KBM-7 (cell line): ENCODE measurements at places on chromosomes 1 and 21.

DNA sequence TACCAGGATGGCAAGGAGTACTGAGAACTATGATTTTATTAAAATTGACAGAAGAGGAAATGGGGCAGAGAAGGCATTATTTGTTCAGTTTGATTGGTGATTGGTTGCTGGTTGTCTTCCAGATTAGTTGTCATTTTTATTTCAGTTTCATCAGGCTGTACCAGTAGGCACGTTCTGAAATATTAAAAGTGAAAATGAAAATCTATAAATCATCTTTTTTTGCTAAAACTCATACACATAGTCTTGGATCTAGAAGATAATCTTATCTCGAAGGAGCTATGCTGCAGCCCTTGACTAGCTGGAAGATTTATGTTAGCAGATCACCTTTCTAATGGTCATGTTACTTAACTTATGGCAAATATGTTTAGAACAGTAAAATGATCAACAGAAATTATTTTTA is 29.0 kb downstream of the NEK7 start:
- no peak for DNase-seq

DNA sequence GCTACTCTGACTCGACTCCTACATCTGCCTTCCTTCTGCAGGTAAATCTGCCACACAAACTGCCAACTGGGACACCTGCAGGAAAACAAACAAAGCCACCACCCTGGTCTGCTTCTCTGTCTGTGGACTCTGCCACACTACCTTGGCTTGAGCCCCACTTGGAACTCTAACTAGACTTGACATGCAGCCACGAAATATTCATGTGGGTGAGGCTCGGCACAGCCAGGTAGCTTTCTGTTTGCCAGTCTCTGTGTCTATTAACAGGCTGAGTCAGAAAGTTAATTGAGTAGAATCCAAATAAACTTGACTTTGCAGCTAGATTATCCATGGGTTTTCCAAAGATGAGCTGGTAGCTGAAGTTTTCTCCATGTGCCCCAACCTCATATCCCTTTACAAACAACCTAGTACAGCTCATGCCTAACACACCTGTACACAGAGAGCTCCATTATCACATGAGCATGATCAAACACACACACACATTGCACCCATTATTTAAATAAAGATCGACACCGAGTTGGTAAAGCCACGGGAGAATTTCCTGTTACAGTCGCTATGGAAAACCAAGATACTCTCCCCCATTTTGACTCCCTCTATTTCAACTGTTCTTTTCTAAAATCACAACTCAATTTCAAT is 808 bp downstream of the C1orf116 start:
- no peak for DNase-seq

- DNase-seq = no peak
These were observed 136.9 kb upstream of the HNRNPU start for GRCh38 chr1:245001252-245001651.

DNA sequence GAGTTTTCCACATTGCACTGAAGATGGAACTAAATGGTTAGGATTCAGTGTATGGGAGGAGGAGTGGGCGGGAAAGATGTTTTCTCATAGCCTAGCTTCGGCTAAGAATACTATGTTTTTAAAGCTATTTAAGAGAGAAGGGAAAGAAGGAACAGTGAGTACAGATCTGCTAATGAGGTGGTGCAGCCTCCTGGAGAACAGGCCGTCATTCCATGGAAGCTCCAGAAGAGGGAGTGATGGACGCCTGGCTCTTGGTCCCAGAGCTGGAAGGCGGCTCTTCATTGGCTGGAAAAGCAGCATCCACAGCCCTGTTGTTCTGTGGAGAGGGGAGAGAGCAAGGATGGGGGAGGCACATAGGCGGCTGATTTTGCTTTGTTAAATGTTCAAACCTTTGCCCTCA is 6.9 kb downstream of the CAMK1G start:
- peak; percentile 4 for DNase-seq

GRCh38 chr1:232613752-232614381 is 16.1 kb downstream of the SIPA1L2 start:
- no peak for DNase-seq

GRCh38 chr1:21939650-21940374 is 2.7 kb upstream of the HSPG2 start:
- peak; percentile 75 for DNase-seq

DNA sequence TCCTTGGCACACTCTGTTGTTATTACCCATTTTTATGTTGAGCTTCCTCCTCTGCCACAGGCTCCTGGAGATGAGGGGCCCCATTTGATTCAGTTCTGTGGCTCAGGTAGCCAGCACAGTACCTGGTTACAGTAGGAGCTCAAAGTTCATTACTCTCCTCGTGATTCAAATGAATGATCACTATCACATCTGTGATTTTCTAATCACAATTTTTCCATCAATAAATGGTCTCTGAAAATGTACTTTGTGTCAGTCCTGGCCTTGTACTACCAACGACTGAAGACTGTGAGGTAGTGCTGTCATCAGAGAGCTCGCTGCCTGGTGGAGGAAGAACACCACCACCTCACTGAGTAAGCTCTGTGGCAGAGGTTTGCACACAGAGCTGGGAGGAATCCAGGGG is 106.8 kb upstream of the JUN start:
- no peak for DNase-seq

- DNase-seq = peak; percentile 11
These were observed 165.0 kb downstream of the TRIM33 start for GRCh38 chr1:114345930-114346479.

DNA sequence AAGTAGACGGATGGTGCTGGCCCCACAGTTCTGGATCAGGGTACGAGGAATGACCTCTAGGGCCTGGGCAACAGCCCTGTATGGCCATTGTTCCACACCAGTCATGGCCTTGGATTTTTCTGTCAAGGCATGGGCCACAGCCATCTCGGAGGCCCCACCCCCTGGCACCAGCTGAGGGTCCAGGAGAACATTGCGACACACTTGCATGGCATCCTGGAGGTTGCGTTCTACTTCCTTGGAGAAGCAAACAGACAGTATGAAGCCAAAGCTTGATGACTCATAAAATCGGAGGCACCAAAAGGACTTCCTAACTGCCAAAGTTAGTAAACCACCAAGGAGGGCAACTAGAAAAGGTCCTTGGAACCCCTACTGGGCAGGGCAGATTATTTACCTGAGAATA is 11.9 kb upstream of the VHLL start:
- DNase-seq = no peak

DNA sequence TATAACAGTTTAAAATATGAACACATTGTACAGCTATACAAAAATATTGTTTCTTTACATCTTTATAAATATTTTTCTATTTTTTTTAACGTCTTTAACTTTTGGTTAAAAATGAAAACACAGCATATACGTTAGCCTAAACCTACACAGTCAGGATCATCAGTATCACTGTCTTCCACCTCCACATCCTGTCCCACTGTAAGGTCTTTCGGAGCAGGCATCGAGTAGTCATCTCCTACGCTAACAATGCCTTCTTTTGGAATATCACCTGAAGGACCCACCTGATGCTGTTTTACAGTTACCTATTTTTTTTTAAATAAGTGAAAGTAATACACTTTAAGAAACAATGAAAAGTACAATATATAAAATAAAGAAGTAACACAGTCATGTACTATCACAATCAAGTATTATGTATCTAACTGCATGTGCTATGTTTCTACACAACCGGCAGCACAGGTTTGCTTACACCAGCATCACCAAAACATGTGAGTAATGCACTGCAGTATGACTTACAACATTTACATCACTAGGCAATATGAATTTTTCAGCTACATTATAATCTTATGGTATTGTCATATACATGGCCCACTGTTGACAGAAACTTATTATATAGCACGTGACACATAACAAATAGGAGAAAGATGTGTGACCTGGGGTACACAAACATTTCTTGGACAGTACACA is 254.4 kb downstream of the AKT3 start:
- no peak for DNase-seq

GRCh38 chr1:230853731-230854130 is 14.6 kb downstream of the C1orf198 start:
- no peak for DNase-seq

- DNase-seq = no peak
These were observed 114.2 kb downstream of the ZC3H11B start for GRCh38 chr1:219498666-219499065.

DNA sequence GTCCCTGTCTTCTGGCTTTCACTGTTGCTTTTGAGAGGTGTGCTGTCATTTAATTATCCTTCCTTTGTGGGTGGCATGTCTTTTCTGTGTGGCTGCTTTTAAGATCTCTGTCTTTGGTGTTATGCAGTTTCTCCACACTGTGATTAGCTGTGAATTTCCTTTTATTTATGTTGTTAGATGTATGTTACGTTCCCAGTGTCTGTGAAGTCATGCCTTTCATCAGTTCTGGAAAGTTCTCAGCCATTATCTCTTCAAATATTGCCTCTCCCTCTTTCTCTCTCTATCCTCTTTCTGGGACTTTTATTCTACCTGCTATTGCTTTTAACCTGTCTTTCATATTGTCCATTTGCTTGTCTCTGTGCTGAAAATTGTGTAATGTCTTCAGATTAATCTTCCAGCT is 21.0 kb upstream of the CSF3R start:
- no peak for DNase-seq

GRCh38 chr1:159937054-159937750 is 8.2 kb downstream of the IGSF9 start:
- DNase-seq = peak; percentile 58

GRCh38 chr1:92410706-92411105 is 76.0 kb downstream of the GFI1 start:
- DNase-seq = peak; percentile 39

GRCh38 chr1:180563026-180563827 is 4.5 kb downstream of the OVAAL start:
- no peak for DNase-seq

DNA sequence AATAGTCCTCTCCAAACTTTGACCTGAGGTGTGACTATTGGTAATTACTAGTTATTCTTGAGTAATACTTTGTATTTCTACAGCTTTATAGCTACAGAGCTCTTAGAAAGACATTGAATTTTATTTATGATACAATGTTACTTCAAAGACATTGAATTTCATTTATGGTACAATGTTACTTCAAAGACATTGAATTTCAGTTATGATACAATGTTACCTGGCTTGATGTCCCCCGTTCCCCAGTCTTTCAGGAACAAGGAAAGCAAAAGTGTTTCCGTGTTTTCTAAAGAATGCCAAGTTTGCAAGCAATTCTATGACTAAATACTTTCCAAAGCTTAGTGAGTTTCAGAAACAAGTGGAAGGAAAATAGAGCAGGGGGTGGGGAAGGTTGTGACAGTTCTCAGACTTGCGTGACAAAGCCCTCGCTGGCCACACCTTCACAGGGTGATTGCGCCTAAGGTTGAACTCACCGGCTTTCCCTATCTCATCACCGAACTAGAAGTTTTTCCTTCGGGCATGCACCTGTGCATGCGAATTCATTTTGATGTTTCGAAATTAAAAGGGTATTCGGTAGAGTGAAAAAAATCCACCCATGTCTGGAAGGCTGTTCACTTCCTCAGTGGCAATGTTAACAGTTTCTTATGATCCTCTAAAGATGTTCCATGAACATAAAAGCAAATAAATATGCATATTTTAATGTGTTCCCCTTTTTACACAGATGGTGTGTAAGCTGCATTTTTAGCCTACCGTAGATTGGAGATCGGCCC is 909 bp upstream of the PAXBP1 start:
- DNase-seq = no peak

- no peak for DNase-seq
These were observed 40.8 kb downstream of the SORT1 start for GRCh38 chr1:109356915-109357314.
